ENCODE measurements at places on chromosomes 12 and 14. TPM values are rescaled to one million over a fixed set of nuclear protein-coding genes. Genes with fewer than 3 reads are reported as not detected.
A peak's percentile ranks its signal among the peaks of the same experiment; 100 is the strongest.

- DNase-seq: no peak
These were observed 125.7 kb upstream of the TRHDE start for GRCh38 chr12:72146495-72146894.

- no peak for DNase-seq
These were observed 326.5 kb downstream of the FLRT2 start for GRCh38 chr14:85856430-85856829.

DNA sequence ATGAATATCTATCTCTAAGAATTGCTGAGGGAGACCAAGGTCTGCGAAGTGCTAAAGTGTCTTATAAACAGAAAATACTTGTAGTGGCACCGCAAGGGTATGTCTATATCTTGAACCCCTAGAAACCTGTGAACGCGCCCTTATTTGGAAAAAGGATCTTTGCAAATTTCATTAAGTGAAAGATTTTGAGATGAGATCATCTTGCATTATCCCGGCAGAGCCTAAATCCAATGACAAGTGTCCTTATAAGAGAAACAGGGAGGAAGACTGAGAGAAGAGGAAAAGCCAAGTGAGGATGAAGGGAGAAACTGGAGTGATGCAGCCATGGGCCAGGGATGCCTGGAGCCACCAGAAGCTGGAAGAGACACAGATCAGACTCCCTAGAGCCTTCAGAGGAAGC is 27.7 kb downstream of the RBM19 start:
- no peak for DNase-seq

- no peak for DNase-seq
These were observed 355.5 kb downstream of the SNAPC1 start for GRCh38 chr14:62117751-62118105.

- no peak for DNase-seq
These were observed 37.9 kb downstream of the PITPNM2 start for GRCh38 chr12:123113026-123113425.

GRCh38 chr14:82365471-82365870 is 831.8 kb upstream of the SEL1L start:
- DNase-seq: no peak

DNA sequence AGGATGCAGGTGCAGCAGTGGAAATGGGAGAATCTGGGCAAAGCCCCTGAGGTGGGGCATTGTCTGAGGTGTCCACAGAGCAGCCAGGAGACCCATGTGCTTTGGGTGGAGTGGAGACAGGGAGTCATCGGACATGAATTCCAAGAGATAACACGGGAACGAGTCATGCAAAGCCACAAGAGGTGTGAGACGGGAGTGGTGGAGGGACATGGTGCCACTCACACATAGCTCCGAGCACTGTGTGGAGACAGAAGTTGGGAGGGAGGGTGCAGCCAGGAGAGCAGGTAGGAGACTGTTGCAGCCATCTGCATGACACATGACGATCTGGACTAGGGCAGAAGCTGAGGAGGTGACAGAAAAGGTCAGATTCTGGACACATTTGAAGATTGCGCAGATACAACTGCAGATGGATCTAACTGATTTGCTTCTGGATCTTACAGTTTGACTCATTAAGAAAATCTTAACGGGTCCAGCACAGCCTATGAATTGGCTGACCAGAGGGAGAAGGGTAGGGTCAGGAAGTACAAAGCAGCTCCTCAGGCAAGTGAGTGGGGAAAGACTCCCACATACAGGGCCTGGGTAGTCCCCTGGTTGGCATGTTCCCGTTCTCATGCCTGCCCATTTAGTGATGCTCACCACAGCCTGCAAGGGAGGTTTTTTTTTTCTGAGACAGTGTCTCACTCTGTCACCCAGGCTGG is 379.8 kb downstream of the FUT8 start:
- no peak for DNase-seq

GRCh38 chr12:113371808-113372207 is 13.4 kb downstream of the PLBD2 start:
- DNase-seq: no peak

DNA sequence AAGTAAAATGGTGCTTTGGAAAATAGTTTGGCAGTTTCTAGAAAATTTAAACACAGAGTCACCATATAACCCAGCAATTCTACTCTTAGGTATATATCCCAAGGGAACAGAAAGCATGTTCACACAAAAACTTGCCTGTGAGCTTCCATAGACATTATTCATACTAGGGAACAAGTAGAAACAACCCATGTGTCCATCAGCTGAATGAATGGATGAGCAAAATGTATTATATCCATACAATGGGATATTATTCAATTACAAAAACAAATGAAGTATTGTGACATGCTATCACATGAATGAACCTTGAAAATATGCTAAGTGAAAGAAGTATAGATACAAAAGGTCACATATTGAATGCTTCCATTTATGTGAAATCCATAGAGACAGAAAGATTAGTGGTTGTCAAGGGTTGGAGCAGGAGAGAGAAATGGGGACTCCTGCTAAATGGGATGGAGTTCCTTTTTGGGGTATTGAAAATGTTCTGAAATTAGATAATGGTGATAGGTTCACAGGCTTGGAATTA is 7.9 kb downstream of the SLC10A1 start:
- no peak for DNase-seq

DNA sequence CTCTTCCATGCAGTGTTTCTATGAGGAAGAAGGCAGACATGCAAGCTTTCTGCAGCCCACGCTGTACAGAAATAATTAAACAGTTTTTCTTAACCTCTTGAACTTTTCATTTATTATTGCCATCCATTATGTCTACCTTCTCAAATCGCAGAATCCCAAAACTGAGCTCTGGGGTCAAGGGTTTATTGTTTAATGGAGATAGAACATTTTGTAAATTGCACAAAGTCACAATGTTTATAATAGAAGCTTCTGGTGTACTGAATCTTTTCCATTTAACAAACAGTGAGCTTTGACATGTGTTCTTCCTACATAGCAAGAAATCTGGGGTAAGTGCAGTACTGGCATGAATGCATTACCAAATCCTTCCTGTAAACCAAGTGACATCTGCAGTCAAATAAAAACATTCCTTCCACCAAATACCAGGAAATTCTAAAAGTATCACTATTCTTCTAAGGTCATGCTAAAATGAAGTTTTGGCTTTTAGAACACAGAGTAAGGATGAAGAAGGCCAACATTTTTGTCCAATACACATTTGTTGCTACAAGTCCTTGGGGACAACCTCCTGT is 385.3 kb upstream of the DDHD1 start:
- DNase-seq: peak; percentile 63

DNA sequence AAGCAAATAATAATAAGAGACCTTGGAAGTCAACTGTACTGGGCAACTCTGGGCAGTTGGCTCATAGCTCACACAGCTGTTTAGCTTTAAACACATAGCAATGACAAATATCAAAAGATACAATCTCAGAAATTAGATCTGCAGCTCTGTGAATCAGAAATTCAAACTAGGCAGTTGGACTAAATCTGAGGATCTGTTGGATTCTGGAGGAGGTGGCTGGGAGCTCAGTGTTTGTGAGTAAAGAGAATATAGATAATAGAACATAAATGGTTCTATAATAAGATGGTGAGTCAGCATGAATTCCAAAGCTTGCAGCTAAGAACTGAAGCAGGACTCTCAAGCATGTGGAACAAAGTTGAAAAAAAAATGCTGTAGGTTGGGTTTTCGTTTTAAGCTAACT is 1949.4 kb upstream of the SEL1L start:
- no peak for DNase-seq

DNA sequence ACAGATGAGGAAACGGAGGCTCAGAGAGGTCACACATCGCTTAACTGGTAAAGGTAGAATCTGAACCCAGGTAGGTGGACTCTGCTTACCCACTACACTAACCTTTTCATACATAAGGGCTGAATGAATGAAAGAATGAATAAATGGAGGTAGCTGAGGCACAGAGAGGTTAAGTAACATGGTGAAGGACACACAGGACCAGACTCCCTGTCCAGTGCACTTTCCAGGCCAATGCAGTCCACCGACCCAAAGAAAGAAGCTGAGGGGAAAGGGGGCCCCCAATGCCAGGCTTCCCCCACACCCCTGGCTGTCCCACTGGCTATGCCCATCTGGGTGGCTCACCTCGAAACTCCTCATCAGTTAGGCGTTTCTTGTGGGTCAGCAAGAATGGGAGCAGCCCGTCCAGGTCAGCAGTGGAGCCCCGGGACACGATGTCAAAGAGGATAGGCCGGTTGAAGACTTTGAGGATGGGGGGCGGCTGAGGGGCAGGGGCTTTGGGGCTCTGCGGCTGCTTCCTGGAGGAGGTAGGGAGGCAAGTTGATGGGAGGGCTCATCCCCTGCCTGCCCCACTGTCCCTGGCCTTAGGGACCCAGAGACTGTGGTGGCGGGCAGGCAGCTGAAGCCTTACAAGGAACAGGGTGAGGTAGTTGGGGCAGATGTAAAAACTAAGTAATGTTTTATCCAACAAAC is 25.1 kb downstream of the TRPV4 start:
- no peak for DNase-seq

DNA sequence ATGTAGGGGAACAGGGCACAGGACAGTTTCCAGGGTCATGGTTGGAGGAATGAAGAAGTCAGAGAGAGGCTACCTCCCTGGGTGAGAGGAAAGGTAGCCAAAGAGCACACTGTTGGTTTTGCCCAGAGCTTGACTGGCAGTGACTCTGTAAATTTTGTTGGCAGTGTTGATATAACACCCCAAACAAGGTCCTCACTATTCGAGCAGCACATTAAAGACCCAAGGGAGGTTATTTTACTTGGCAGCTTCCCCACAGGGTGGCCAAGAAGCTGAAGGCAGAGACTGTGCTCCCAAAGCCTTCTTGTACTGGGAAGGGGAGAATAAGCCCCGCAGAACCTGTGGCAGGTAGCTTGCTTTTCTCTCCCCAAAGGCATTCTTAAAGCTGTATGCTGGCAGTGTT is 40.6 kb downstream of the WSCD2 start:
- no peak for DNase-seq

DNA sequence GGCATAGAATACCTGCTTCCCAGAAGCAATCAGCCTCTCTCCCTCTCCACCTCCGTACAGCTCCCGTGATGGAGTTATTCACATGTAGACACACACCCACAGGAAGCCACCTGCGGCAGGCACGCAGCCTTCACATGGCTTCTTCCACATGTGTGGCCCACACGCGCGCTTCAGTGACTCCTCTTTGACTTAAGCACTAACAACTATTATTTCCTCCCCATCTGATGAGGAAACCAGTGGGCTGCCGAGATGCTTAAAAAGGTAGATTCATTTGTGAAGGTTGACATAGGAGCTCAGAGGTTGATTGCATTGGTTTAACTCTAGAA is 69.3 kb downstream of the PRMT8 start:
- DNase-seq: no peak

- no peak for DNase-seq
These were observed 10.8 kb downstream of the ISCA2 start for GRCh38 chr14:74504412-74504811.

DNA sequence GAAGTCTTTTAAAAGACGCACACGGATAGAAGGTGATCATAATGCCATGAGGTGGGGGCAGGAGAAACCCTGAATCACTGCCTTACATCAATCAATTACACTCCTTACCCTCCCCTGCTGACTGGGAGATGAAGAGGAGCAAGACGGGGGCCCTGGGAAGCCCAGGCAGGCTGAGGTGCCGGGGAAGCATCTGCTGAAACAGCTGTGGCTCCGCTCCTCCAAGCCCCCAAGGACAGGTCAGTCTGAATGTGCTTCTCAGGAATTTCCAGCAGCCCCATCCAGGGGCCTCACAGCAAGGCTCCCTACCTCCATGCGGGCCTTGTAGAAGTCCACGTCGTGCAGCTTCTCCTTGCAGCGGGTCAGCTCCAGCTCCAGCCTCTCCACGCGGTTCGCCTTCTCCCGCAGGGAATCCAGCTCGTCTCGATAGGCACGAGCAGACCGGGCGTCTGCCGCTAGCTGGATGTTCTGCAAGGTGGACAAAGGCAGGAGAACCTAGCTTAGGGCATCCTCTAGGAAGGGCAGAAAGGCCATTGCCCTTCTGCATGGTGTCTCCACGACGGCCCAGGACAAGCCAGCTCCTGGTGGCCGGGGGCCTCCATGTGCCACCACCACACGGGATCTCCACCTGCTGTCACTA is 79.8 kb downstream of the CCDC88C start:
- no peak for DNase-seq

The HOXC12 gene
- not detected for total RNA-seq

The KLHDC2 gene
- 127 TPM for total RNA-seq

The KRT71 gene
- not detected for total RNA-seq

Data from urinary bladder (tissue), 4 donors.